ENCODE measurements at places on chromosomes 2 and 18.
A peak's percentile ranks its signal among the peaks of the same experiment; 100 is the strongest.

DNA sequence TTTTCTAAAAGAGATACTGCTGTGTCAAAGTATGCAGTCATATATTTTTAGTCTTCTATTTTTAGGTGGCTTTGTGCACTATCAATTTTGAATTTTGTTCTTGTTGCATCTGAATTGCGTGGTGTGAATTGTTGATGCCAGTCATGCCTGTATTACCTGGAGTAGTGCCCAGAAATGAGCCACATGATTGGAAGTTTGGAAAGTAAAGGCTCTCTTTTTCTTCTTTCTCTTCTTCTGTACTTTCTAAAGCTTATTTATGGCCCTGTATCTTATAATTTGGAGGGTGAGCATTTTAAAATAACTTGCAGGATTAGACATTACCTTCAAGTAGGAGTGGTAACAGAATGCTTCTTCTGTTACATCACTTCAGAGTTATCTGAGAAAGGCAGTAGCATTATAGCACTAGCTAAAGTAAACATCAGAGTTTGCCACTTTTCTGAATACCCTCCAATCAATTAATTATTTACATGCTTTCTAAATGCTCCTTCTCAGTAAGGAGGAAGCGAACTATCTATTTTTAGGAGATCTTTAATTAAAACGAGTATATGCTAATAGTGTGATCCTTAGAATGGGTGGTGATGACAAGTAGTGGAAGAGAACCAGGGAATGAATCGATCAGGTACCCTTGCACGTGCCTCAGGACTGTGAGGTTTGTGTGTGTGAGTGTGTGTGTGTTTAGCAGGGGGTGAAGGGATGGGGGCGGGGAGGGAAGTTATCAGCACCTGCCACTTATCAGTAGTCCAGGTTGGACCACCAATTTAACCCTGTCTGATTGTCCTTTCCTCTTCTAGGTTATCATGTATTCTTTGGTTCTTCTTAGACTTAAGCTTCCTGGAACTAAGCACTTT lies 112.5 kb downstream of the MAP3K20 start:
- peak; percentile 11 for DNase-seq

DNA sequence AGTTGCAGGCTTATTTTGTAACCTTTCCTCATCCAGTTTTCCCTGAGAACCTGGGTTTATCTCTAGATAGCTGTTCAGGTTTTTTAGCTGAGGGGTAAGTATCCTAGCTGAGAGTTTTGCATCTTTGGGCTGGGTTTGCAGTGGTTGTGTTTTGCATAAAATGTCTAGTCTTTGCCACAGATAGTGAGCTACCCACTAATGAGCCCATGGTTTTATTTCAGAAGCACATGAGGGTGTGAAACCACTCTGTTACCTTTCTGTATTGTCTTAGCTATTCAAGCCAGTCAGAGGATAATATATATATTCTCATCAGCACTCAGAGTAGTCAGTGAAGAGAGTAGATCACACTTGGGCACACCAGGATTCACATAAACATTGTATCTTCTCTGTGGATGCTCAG lies 24.6 kb upstream of the TXNDC2 start:
- no peak for DNase-seq

- DNase-seq = no peak
Observed at GRCh38 chr2:146386096-146386495, 1458.7 kb upstream of the ACVR2A start.

- DNase-seq = no peak
Observed at GRCh38 chr2:113157897-113158753, 15.6 kb upstream of the PSD4 start.

- DNase-seq = no peak
Observed at GRCh38 chr2:190693533-190694232, 44.8 kb downstream of the NAB1 start.

- DNase-seq = no peak
Observed at GRCh38 chr2:65834062-65834461, 401.7 kb upstream of the SPRED2 start.

GRCh38 chr2:203527719-203528118 lies 7.4 kb downstream of the RAPH1 start:
- no peak for DNase-seq

DNA sequence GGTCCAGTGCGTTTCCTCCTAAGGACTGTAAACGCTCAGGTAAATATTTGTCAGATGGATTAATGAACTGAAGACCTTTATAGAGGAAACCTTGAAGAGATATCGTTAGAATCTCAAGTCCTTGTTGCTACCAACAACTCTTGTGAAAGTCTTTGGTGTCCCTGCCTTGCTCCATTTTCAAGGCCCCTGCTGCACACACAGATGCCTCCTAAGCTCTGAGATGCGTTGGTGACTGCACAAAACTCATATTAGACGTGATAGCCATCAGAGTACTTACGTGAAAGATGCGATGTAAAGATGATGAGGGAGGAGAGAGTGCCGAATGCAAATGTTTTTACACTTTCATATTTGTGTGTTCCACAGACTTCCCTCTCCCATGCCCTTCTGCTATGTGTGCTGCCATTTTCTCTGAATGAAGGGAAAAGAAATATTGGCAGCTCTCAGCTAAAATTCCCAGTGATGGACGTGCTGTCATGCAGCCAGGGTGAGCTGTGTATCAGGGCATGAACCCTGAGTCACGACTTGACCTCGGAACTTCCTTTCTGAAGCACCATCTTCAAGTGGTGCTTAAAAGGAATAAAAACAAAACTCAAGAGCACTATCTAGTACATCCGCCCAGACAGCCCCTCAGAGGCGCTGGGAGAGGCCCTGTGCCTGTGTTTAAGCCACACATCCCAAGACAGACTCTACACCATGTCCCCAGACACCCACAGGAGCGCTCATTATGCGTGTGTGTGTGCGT lies 117.4 kb downstream of the FAM210A start:
- no peak for DNase-seq

DNA sequence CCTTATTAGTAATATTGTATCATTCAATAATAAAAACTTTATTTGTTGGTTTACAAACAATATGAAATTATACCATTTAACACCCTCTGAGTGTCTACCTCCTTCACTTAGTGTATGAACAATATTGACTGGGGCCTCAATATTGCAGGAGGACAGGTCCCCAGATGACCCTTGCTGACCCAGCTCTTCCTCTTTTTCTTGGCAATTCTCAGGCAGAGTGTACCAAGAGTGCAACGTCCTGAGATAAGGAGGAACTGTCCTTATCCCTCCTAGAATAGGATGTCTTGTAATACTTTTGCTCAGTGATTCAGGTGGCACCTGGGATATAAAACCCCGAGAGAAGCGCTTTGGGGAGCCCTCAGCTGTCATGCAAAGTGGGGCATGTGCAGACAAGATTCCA lies 76.8 kb downstream of the PLA2R1 start:
- no peak for DNase-seq

DNA sequence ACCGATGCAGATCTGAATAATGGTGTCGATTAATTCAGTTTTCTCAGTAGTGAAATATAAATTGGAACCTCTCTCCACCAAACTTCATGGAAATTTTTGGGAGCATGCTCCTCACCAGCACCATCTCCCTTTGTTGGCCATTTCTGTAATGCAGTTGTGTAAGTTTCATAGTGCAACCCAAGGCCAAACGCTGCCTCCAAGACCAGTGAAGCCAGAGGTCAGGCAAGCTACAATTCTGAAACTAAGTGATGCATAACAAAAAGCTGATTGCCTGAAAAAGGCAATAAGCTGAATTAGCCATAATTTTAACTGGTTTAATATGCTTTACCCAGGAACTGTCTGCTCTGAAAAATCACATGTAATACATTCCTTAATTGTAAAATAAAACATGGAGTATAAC lies 138.3 kb upstream of the TACR1 start:
- no peak for DNase-seq

GRCh38 chr2:221465776-221466175 lies 106.3 kb downstream of the EPHA4 start:
- DNase-seq = peak; percentile 62

DNA sequence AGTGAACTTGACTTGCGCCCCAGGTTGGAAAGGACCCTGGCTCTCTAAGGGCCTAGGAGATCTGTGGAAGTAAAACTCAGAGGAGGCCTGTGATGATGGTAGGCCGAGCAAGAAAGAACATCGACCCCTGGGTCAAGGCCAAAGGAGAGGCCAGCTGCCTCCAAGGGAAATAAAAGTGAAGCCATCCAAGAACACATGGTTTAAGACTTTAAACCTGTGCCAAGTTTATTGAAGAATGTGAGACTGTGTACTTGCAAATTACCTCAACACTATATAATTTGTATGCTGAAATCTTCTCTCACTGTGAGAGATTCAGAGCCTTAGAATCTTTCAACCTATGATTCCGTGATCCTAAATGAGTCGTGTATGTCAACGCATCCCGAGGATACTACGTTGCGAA lies 40.7 kb upstream of the COBLL1 start:
- no peak for DNase-seq

DNA sequence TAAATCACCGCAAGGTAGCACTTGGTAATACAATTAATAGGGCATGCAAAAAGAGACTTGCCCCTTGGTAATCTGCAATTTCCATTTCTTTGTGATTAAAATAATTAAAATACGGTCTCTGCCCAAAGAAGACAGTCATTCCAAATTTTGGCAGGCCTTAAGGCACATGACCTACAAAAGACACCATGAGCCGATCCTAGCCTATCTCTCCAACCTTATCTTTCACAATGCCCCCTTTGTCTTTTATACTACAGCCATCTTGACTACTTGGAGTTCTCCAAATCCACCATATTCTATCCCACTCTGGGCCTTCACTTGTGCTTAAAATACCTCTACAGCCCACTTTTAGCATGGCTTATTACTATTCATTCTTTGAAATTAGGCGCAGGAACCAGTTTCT lies 23.3 kb downstream of the CFAP210 start:
- no peak for DNase-seq

DNA sequence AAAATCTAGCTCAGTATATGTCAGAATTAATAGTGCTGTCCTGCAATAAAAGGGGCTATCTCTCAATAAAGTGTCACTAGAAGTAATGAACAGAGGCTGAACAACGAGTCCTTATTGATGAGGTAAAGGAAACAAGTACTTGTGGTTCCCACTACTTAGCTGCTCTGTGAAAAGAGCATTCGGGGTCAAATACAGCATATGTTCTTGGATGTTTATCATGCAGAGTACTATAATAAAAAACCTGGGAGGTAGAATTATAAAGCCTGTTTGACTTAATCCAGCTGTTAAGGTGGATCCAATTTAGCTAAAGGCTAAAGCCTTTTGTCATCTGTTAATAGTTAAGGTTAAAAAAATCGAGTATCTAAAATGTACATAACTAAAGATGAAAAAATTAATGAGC lies 32.4 kb downstream of the SLC35F5 start:
- DNase-seq = no peak

DNA sequence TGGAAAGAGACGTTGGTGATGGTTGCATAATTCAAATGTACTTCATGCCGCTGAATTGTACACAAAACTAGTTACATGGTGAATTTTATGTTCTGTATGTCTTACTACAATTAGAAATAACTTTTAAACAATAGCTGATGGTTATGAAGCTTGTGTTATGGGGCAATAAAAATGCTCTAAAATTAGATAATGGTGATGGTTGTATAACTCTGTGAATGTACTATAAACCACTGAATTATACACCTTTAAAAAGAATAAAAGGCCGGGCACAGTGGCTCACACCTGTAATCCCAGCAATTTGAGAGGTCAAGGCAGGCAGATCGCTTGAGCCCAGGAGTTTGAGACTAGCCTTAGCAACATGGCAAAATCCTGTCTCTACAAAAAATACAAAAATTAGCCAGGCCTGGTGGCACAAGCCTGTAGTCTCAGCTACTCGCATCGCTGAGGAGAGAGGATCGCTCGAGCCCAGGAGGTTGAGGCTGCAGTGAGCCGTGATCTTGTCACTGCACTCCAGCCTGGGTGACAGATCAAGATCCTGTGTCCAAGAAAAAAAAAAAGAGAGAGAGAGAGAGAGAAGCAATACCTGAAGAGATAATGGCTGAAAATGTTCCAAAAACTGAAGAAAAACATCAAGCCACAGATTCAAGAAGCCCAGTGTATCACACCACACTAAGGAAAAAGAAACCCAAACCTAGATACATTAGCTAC lies 6.3 kb downstream of the RNU4ATAC start:
- no peak for DNase-seq

- DNase-seq = peak; percentile 89
Observed at GRCh38 chr2:161122772-161123530, 37.3 kb upstream of the TANK start.

- DNase-seq = no peak
Observed at GRCh38 chr2:67656875-67657274, 259.7 kb downstream of the ETAA1 start.

GRCh38 chr2:50749216-50749615 lies 282.7 kb downstream of the NRXN1 start:
- no peak for DNase-seq

GRCh38 chr2:201986463-201986735 lies 47.3 kb upstream of the FZD7 start:
- no peak for DNase-seq

- no peak for DNase-seq
Observed at GRCh38 chr18:51279367-51279984, 82.0 kb upstream of the MEX3C start.

DNA sequence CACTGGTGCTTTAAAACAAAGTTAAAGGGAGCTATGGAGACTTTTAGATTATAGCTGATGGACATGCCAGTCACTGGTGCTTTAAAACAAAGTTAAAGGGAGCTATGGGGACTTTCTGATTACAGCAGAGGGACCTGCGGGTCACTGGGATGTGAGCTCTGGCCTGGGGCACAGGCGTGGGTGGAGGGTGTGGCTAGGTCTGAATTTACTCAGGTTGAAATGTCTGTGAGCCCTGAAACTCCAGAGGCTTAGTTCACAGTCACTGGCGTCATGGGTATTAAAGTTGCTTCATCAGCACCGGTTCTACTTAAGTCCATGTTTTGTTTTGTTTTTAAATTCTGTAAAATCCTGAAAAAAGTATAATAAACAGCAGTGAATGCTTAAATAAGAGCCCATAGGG lies 49.0 kb upstream of the TMEM18 start:
- no peak for DNase-seq

DNA sequence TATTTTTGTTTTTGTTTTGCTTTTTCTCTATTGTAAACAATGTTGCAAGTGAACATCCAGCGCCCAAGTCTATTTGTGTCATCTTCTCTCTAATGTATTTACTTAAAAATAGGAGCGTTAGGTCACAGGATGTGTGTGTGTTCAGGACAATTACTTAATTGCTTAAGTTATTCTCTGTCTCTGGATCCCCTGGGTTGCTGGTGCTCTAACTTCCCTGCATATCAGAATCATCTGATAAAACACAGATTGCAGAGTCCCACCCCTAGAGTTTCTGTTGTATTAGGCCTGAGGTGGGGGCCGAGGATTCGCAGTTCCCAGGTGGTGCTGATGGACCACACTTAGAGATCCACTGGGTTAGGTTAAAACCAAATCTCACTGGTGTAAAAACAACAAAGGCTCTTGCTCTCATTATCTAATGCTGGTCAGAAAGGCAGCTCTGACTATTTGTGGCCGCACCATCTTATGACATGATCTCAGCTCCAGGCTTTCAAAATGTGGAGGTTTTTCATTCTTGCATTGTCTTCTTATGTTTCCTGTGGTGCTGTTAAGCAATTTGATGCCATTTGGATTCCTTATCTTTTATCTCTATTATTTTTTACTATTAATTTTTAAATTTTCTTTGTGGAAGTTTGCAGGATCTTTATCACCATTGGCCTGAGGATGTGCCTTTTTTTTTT lies 87.7 kb downstream of the CLIP4 start:
- DNase-seq = no peak

- DNase-seq = no peak
Observed at GRCh38 chr2:100422320-100423055, 5.0 kb upstream of the CHST10 start.

Data from H4 (cell line).